ENCODE measurements at places on chromosomes 16 and 17.

DNA sequence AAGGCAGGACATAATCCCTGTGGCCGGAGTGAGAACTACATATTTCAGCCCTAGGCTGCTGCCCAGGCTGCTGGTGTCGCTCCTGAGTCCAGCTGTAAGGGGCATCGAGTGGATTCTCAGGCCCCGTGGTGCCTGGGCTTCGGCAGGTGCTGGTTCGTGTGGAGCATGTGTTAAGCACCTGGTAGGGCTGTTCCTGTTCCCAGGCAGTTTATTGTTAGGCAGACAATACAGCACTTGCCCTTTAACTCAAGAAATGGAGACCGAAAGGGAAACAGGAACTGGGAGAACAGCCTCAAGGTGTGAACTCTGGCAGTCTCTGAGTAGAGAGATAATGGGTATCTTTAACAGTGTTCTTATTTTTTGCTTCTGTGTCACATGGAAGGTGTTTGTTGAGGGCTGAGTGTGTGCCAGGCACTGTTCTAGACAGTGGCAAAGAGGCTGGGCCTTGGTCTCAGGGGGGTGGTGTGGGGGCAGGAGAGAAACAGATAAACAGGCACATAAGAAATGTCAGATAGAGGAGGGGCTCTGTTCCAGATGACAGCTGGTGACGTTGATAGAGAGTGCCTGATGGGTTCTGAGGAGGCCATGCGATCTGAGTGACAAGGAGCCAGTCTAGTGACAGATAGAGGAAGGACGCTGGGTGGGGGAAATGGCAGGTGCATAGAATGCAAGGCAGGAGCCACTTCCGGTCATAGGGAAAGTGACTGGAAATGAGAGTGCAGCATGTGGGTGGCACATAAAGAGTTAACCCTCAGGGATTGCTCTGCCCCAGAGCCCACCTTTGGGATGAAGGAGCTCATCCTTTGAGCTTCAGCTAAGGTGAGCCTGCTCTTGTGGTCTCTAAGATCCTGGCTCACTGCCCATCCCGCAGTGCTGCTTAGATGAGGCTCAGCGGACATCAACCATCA lies 33.8 kb downstream of the EPN2 start:
- DNase-seq, result no peak

DNA sequence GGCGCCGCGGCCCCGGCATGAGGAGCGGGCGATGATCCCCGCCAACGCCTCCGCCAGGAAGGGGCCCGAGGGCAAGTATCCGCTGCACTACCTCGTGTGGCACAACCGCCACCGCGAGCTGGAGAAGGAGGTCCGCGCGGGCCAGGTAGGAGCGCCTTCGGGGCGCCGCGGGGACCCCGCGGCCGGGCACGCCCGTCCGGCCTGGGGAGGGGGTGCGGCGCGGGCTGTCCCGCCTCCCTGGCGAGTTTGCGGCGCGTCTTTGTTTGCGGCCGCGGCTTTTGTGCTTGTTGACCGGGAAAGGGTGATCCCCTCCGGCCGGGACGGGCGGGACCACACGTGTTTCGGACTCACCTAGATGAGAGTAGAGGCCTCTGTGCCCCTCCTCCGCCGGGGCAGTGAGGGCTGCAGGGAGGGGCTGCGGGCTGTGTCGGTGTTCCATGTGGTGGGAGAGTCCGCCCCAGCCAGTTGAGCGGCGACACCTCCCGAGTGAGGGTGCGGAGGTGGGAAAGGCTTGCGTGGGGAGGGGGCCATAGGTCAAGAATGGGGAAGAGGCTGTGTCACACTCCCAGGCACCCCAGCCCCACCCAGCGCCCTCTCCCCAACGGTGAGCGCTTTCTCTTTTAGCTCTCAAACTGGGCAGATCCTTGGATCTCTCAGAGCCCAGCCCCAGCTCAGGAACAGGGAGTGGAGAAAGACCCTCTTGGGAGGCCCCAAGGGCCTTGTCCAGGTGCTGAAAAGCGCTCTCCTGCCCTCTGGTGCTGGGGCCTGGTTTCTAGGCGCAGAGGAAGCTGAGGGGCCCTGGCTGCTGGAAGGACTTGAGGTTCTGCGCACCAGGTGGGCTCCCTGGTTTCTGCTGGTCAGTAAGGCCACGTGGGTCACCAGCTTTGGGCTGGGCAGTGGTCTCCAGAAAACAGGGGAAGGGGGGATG lies 923 bp downstream of the ANKRD13B start:
- DNase-seq, result peak; percentile 66

- no peak for DNase-seq
Measured at GRCh38 chr17:60335289-60335688, 56.6 kb downstream of the USP32 start.

DNA sequence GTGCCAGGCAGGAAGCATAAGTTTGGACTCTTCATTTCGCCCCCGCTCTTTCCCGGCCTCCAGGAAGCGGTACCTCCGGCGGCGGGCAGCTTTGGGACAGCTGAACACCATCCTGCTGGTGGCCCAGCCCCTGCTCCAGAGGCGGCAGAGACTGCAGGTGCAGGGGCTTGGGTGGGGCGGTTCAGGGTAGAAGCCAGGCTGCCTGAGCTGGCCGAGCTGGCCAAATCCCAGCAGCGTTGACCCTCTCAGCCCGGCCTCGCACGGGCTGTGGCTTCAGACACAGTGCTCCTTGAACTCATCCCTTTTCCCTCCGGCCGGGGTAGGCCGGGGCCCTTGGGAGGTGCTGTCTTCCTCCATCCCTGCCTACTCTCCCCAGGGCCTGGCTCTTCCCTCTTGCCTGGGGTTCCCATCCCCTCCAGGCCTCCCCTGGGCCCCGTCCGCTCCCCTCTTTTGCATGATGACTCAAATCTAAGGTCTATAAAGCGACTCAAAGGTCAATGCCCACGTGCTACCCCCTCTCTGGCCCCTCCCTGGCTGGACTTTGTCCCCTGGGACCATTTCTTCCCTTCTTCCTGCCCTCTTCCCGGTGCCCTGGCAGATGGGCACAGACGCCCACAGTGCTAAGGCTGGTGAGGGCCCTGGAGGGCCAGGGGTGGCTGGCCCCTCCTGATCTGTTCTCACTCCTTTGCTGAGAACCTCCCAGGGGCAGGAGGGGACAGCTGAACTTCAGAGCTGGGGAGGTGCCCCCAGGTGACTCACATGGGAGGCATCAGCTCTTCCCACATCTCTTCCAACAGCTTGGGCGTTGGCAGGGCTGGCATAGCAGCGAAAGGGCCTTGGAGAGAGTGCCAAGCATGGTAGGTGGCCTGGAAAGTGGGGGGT lies 22.7 kb downstream of the MYO15B start:
- no peak for DNase-seq

DNA sequence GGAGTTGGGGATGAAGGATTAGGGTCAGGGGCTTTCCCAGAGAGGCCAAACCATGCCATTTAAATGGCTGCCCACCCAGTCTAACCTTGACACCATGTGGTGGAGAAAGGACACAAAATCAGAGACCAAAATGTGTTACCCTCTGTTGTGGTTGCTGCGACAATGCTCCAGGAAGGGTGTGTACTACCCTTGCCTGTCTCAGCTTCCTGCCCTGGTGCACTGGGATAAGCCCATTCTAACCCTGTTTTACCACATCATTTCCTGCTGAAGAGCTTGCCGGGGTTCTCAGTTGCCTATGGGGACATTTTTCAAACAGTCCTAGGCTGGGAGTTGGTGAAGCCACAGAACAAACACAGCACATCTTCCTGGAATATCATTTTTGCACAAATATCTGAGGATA lies 4.9 kb downstream of the OR4D1 start:
- no peak for DNase-seq

- no peak for DNase-seq
Measured at GRCh38 chr16:85928401-85928820, 29.4 kb downstream of the IRF8 start.

DNA sequence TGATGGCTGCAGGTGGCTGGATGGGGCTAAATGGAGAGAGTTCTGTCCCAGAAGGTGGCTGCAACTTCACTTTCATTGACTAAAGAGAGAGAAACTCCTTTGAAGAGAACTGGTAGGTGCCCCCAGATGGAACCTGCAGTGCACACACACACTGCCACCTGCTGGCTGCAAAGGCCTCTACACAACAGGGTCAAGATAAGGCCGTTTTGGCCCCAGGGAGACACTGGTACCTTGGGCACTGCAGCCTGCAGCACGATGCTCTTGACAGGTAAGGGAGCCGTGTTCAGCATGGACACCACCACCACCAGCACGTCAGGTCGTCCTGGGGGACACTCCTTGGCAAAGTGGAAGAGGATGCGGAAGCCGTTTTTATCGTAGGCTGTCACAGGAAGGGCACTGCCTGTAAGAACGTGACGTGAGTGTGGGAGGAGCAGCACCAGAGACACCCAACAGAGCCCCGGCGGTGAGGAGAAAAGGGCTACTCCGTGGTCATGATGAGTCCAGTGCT lies 22.7 kb downstream of the GGA3 start:
- peak; percentile 58 for DNase-seq

GRCh38 chr17:1112875-1113274 lies 66.9 kb downstream of the ABR start:
- no peak for DNase-seq

- DNase-seq, result no peak
Measured at GRCh38 chr16:2480948-2481347, 6.0 kb downstream of the TBC1D24 start.

DNA sequence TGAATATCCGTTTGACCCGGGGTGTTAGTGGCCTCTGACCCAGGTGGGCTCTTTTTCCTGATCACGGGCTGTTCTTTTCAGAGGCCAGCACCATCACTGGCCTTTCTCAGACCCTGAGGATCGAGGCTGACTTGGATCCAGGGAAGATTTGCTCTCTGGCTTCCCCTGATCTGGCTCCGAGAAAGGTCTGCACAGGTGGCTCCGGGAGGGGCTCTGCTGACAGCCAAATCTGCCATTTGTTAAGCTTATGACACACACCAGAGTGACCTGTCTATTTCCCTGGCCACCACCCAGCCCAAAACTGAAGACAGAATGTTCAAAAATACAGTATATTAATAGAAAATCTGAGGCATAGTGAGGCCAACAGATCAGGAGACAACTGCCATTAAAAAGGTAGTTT lies 221.8 kb upstream of the TNRC6C start:
- DNase-seq, result no peak

GRCh38 chr17:56596691-56597494 lies 3.4 kb downstream of the NOG start:
- DNase-seq, result peak; percentile 45

- no peak for DNase-seq
Measured at GRCh38 chr17:29255926-29256522, 9.4 kb downstream of the CRYBA1 start.

- DNase-seq, result peak; percentile 54
Measured at GRCh38 chr17:74566132-74566753, 1.1 kb downstream of the CD300H start.

GRCh38 chr16:58815181-58815888 lies 81.2 kb upstream of the GOT2 start:
- no peak for DNase-seq

DNA sequence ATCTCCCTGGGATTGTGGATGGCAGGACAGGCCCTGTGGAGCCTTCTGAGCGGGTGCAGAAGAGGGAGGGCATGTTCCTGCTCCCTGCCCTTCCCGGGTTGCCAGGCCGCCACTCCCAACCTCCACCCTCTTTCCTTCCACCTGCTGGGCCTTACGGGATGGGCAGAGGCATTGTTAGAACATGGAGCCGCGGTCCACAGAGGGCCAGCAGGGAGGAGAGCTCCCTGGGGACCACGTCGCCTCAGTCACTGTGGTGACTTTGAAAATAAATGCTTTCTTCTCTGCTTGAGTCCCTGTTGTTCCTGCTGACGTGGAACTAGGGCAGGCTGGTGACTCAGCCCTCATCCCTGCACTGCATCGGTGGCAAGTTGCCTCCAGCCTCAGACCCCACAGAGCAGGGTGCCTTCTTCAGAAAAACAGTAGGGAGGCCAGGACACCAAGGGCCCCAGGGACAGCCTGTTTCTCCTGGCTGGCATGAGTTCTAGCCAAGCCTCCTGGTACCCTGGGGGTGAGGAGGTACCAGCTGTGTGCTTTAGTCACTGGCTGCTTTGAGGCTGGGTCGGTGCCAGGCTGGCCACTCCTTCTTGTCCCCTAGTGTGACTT lies 224.9 kb downstream of the SEC14L1 start:
- peak; percentile 94 for DNase-seq

DNA sequence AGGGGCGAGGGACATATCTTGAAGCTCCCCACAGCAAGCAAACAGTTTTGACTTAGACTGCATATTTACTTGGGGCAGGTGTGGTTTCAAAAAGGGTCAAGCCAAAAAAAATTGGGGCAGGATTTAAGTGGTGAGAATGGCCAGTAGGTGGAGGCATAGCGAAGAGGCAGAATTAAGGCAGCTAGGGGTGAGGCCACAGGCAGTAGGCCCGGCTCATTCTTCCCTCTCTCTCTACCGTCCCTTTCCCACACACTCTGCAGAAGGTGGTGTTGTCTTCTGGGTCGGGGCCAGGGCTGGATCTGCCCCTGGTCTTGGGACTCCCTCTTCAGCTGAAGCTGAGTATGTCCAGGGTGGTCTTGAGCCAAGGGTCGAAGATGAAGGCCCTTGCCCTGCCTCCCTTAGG lies 2.6 kb downstream of the SHBG start:
- DNase-seq, result no peak

DNA sequence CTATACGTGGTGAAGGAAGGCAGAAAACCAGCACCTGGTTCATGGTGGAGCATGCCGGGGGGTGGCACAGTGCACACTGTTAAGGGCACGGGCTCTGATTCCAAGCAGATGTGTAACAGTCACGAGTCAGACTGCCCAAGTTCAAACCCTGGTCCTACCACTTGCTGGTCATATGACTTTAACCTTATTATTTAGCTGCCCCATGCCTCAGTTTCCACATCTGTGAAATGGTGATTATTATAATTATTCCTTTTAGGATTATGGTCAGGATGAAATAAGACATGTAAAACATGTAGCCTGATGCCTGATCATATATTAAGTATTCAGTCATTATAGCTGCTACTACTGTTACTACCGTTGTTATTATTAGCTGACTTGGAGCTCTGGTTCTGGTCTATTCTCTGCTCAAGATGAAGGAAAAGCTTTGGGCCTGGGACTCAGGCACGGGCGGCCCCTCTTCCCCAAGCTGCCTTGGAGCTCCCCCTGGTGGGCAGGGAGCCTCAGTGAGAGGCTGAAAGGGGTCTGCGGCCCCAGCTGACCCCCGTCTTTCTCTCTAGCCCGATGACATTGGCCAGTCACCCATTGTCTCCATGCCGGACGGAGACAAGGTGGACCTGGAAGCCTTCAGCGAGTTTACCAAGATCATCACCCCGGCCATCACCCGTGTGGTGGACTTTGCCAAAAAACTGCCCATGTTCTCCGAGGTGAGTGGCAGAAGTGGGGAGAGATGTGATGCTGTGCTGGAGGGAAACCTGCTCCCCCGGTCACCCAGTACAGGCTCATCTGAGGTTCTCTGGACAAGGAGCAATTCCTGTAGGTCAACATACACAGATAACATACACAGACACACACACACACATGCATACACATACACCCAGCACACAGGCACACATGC lies 14.0 kb downstream of the NR1D1 start:
- DNase-seq, result no peak
